ENCODE measurements at places on chromosomes 1 and 21.

- DNase-seq, result no peak
These were observed 677 bp upstream of the HSD11B1 start for GRCh38 chr1:209703834-209704504.

- no peak for DNase-seq
These were observed 103.7 kb downstream of the COQ8A start for GRCh38 chr1:227043755-227044154.

GRCh38 chr1:171787686-171788480 lies 6.4 kb downstream of the METTL13 start:
- no peak for DNase-seq

- no peak for DNase-seq
These were observed 29.3 kb upstream of the PLXNA2 start for GRCh38 chr1:208273386-208274017.

DNA sequence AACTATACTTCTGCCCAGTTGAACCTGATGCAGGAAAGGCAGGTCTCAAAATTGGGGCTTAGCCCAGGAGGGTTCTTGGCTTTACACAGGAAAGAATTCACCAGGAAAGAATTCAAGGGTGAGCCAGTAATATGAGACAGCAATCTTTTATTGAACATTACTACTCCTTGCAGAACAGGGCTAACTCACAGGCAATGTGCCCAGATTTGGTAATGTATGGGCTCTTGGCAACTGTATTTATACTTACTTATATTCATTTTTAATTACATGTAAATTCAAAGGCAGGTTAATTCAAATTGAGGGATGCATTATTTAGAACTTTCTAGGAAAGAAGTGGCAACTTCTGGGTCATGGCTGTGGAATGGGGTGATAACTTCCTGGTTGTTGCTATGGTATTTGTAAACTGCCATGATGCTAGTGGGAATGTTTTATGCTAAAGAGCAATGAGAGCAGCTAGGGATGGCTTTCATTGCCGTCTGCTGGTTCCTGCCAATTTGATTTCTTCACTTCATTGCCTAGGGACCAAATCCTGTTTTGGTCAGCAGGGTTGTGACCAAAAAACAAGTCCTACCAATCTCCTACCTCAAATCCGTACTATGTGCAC lies 107.5 kb downstream of the CHRM3 start:
- no peak for DNase-seq

All from CD4-positive, alpha-beta T cell treated with Interleukin-10 for 1 hour (primary cell).